Left kidney (tissue), 8 donors: ENCODE measurements at places on chromosomes 13 and 19. TPM values are rescaled to one million over a fixed set of nuclear protein-coding genes. Genes with fewer than 3 reads are reported as not detected.

Gene TPP2
- 71.7 TPM for polyA plus RNA-seq

Gene ACER1
- polyA plus RNA-seq: not detected

- no peak for DNase-seq
Observed at GRCh38 chr13:100497389-100497788, 91.2 kb downstream of the GGACT start.

DNA sequence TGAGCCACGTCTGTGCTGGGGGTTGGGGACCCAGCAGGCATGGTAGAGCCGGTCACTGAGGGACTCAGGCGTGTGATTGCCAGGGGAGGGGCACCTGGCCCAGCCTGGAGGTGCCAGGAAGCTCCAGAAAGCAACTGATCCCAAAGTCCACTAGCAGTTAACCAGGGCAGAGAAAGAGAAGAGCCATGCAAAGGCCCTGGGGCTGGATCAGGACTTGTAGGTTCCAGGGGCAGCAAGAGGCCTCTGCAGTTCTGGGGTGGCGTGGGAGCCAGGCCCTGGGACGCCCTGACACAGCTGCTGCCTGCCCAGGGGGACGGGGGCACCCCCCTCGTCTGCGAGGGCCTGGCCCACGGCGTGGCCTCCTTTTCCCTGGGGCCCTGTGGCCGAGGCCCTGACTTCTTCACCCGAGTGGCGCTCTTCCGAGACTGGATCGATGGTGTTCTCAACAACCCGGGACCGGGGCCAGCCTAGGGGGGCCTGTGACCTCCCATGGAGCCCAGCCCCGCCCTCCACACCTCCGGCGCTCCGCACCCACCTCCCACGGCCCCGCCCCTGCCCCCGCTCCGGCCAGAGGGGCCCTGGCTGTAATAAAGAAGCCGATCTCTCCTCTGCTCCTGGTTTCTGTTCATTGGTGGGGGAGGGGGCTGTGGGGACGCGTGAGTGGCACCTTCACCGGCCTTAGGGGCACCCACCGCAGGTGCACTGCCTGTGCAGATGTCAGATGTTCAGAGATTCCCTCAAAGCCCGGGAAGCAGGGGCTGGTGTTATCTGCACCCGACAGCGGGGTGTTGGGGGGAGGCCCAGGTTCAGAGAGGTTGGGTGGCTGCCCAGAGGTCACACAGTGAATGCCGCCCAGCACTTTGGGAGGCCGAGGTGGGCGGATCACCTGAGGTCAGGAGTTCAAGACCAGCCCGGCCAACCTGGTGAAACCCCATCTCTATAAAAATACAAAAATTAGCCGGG is 4.1 kb downstream of the AZU1 start:
- DNase-seq: no peak

DNA sequence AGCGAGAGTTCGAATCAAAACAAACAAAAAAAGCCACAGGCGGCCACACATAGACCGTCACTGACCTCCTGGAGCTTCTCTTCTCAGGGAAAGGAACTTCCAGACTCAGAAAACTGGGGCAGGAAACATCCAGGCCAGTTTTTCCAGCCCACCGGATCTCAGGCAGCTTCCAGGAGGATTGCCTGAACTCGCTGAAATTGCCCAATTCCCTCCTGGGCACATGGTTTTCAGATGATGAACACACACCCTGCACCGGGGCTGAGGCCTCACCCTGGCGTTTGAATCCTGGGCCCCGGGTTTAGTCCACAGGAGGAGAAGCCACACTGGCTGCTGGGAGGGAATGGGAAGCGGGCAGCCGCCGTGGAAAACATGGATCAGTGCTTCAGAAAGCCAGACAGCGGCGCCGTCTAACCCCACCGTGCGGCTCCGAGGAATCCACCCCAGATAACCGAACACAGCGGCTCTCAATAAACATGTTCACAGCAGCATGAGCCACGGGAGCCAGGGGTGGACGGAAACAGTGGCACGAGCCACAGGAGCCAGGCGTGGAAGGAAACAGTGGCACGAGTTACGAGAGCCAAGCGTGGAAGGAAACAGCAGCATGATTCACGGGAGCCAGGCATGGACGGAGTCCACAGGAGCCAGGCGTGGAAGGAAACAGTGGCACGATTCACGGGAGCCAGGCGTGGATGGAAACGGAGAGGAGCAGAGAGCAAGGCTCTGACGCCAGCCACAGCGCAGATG is 18.2 kb upstream of the PTBP1 start:
- peak; percentile 37 for DNase-seq

GRCh38 chr19:57058871-57059270 is 60.9 kb upstream of the USP29 start:
- no peak for DNase-seq

DNA sequence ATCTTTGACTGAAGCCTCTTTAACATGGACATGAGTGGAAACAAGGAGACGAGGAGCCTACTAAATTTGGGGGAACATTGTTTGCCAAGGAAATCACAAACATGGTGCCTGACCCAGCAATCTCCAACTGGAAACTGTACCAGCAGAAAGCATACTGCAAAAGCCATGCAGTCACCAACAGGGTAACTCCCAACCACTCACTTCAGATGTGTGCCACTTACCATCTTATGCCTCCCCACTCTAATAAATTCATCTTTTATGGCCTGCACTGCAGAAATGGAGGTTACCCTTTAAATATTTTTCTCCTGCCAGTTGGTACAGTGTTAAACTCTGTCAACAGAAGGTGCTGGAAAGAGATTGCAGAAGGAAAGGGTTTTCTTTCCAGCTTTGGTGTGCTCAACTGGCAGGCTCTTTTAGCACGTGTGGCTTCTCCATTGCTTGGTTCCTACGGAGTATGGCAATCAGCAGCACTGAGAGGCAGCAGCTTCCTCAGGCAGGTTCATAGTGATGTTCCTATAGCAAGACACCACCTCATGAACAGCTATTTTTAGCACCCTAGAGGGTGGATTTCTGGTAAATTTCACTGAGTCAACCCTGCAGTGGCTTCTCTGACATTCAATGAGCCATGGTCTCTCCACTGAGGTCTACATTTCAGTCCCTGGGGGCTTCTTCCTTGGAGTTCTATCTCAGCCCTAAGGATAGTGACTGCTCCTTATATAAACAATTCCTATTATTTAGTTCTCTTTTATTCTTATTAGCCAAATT is 21.4 kb downstream of the MIR17HG start:
- DNase-seq: no peak

GRCh38 chr13:26971990-26972887 is 199.4 kb downstream of the USP12 start:
- DNase-seq: no peak

DNA sequence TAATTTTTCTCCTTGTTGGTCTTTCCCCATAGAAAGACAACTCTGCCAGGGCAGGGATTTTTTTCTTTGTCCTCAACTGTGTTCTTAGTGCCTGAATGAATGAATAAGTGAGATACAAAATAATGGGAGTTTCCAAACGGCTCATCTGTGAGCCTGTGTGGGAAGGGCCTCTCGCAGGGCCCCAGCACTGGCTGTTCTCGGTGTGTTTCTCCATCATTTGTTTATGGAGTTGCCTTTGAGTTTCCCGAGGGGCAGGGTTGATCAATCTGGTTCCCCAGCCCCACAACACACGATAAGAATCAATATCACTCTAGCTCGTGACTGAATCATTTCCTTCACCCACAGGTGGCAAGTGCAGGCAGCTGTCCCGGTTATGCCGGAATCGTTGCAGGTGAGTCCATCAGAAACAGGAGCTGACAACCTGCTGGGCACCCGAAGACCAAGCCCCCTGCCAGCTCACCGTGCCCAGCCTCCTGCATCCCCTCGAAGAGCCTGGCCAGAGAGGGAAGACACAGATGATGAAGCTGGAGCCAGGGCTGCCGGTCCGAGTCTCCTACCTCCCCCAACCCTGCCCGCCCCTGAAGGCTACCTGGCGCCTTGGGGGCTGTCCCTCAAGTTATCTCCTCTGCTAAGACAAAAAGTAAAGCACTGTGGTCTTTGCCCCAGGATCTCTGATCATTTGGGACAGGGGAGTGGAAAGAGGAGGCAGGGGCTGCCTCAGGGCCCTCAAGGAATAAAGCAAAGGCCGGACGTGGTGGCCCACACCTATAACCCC is 14.9 kb downstream of the FXYD5 start:
- no peak for DNase-seq
